Bone marrow (tissue), 2 donors: ENCODE measurements at places on chromosomes 5 and 9.

- no peak for DNase-seq
Observed at GRCh38 chr5:179840766-179841165, 17.9 kb downstream of the MRNIP start.

GRCh38 chr5:94335936-94336335, 282.5 kb downstream of the KIAA0825 start:
- DNase-seq: no peak

GRCh38 chr9:132036521-132036920, 43.1 kb downstream of the MED27 start:
- DNase-seq: no peak

- DNase-seq: no peak
Observed at GRCh38 chr5:6333182-6333905, 45.0 kb downstream of the MED10 start.

DNA sequence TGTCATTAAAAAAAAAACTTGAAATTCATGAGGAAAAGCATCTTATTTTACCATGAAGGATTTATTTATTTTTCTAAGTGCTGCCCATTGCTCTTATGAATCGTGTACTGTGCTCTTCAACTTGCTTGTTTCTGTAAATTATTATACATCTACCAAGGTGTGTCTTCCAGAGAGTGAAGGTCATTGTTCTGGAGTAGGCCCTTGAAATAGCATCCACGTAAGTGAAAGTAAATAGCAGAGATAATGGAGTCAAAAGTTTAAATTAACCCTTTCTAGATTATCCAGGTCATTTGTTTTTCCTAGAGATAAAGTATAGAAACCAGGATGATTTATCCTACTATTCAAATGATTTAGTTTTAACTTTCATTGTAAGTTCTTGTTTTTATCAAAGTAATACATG, 473.1 kb downstream of the DIRAS2 start:
- DNase-seq: no peak

DNA sequence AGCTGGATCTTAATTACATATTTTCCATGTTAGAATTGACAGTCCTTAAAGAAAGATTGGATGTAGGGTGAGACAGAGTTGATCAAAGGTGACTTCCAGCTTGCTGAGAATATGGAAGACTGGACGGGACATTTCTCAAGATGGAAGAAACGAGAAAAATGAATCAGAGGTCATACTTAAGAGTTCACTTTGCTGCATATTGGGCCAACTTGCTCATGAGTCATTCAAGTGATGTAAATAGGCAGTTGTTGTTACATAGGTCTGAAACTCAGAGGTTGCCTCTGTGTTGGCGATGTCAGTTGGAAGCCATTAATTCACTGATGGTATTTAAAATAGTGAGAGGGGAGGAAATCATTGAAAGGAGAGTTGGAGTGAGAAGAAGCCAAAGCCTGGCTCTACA, 132.8 kb downstream of the CD180 start:
- no peak for DNase-seq

GRCh38 chr9:105485131-105485530, 37.3 kb downstream of the FSD1L start:
- DNase-seq: no peak

- DNase-seq: peak; percentile 29
Observed at GRCh38 chr5:151651997-151652645, 34.6 kb downstream of the SPARC start.

DNA sequence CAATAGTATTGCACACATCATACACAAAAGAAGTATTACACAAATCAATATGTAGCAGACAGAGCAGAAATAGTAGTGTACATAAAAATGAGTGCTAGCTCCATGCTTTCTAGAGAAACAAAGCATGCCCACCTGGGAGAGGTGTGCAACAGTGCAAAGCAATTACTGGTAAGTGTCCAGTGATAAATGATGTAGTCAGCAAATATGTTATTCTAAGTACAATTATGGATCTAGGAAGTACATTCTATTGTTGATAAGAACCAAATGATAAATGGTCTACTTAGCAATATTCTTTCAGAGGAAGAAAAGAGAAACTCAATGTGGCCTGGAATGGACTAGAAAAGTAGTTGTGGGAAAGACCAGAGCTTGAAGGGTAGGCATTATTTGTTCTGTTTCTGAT, 188.6 kb downstream of the HINT1 start:
- no peak for DNase-seq

- no peak for DNase-seq
Observed at GRCh38 chr5:67900514-67900913, 315.0 kb upstream of the PIK3R1 start.

- DNase-seq: no peak
Observed at GRCh38 chr5:17383526-17383925, 114.5 kb upstream of the TAF11L2 start.

GRCh38 chr5:180012316-180012715, 59.2 kb downstream of the RNF130 start:
- DNase-seq: no peak

DNA sequence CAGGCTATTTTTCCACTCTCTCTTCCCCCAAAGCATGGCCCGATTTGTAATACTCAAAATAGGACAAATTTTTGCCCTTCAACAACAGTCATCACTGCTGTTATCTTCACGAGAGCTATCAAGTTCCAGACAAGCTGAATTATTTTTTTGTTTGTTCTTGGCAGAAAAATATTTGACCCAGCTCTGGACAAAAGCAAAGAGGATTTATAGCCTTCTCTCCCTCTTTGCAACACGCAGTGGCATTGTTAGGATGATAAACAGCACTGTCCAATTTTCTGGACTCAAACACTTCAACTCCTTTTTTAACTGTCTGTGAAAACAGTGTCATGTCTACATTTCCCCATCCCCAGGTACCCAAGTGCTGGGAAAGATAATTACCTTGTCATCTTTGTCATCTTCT, 160.3 kb downstream of the SLF1 start:
- no peak for DNase-seq

- no peak for DNase-seq
Observed at GRCh38 chr9:36138901-36139300, 2.4 kb downstream of the GLIPR2 start.

DNA sequence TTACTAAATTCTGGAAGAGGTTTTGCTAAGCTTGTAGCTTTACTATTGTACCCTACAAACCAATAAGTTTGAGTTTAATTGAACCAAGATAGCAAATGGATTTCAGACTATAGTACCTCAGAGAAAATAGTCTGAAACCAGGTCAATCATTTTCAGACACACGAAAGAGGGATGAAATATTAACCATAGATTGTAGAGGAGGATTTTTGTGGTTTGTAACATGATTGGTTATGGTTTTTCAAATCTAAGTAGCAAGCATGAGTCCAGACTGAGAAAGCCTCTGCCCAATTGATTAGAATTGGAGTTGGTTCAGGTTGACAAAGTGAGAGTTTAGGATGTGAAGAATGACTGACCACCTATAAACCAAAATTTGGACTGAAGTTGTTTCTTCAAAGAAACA, 562.7 kb upstream of the DMAC1 start:
- DNase-seq: no peak

DNA sequence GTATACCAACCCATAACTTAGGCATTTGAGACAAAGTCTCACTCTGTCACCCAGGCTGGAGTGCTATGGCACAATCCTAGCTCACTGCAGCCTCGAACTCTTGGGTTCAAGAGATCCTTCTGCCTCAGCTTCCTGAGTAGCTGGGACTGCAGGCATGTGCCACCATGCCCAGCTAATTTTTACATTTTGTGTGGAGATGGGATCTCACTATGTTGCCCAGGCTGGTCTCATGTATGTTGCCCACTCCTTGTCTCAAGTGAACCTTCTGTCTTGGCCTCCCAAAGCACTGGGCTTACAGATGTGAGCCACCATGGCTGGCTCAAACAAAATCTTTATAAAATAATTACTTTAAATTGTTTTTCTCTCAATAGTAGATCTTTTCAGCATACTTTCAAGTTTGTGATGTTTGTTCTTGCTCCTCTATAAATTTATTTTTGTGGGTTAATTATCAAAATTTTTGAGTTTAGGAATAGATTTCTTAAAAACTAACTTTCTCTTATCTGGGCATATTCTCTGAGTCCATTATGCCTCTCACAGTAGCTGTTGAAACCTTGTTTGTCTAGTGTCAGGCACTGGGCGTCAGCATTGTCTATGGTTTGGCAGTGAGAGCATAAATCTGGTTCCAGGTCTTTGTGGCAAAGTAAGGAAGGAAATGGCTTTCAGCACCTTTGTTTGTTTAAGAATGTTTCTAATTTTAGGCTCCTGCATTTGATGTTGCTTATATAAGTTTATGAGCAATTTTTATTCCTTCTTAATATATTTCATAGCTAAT, 38.7 kb downstream of the NLN start:
- DNase-seq: no peak

GRCh38 chr5:171914726-171915338, 91.6 kb downstream of the FBXW11 start:
- DNase-seq: no peak
